ENCODE measurements at places on chromosomes 2 and 18.

- DNase-seq = no peak
These were observed 197.2 kb downstream of the CYP26B1 start for GRCh38 chr2:71950256-71951082.

DNA sequence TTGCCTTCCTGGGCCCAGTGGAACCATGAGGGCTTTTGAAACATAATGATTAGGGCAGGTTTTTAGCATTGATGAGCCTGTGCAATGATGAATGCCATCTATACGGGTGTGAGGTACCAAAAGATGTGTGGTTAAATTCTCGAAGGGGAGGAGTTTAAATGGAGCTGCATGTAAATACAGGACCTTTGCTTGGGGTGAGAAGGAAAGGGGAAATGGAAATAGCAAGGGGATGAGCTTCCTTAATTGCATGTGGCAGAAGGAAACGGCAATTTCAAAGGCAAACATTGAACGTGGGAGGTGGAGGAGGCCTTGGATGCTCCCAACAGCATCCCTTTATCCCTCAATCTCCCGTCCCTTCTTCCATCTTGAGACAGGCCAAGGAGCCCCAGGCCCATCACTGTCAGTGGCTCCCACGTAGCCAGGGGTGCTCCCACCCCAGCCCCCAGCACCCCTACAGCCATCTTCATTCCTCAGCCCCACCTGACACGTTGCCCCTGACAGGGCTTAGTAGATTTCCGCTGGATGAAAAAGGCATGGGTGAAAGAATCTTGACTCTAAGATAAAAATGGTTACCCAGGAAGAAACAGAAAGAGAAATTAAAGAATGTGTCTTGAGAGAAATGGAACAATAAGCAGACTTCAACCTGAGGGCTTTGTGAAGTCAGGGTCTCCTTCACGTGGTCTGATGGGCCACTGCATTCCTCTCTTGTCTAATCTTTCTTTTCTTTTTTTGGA is 32.5 kb downstream of the INPP5D start:
- DNase-seq = no peak

DNA sequence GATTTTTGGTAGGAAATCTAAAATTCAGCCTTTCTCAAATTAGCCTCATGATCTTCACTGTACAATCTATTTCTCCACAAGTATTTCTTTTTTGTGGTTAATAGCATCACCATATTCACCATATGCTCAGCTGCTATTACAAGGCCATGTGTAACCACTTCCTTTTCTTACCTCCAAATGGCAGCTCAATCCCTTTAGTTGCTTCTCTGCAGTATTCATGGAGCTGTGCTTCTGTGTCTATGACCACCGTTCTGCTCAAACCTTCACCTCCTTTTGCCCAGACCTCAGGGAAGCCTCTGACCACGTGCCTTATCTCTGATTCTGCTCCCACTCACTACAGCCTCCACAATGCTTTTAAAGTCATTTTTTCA is 126.7 kb upstream of the TMEM200C start:
- DNase-seq = no peak

- no peak for DNase-seq
These were observed 311.0 kb downstream of the ZEB2 start for GRCh38 chr2:144208924-144209323.

GRCh38 chr2:46563186-46563585 is 83.8 kb downstream of the TMEM247 start:
- DNase-seq = no peak

DNA sequence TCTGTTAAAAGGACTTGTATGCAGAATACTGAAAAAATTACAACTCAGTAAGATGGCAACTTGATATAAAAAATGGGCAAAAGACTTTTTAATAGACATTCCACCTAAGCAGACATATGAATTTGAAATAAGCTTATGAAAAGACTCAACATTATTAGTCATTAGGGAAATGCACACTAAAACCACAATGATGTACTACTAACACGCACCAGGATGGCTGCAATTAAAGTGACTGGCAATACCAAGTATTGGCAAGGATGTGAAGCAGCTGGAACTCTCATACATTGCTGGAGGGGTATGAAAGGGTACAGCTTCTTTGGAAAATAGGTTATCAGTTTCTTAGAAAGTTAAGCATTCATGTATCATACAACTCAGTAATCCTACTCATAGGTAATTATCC is 3.2 kb upstream of the ENOSF1 start:
- DNase-seq = no peak

DNA sequence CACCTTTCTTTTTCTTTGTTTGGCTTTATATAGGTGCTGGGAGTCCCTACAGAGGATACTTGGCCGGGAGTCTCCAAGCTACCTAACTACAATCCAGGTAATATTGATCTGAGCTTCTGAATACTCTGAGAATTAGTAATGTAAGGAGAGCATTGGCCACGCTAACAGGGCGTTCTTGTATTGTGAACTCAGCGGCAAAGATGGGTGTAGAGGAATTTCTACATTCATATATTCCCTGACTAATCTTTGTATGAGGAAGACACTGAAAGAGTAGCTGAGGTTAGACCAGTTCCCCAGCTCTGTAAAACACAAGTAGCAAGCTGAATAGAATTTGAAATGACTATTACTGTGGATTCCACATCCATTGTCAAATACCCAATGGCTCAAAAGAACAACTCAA is 48.5 kb downstream of the CDK15 start:
- DNase-seq = no peak
